ENCODE measurements at places on chromosomes 11 and 22.

- no peak for DNase-seq
- no peaks in the 10 kb centered on the region for H3K36me3 ChIP-seq
- H3K27me3 ChIP-seq = no peaks in the 10 kb centered on the region
- no peak overlapping the region for H3K4me3 ChIP-seq
- no peak overlapping the region for H3K27ac ChIP-seq
- H3K4me1 ChIP-seq = no peaks in the 10 kb centered on the region
Measured at GRCh38 chr11:132137981-132138313, 767.5 kb downstream of the NTM start.

DNA sequence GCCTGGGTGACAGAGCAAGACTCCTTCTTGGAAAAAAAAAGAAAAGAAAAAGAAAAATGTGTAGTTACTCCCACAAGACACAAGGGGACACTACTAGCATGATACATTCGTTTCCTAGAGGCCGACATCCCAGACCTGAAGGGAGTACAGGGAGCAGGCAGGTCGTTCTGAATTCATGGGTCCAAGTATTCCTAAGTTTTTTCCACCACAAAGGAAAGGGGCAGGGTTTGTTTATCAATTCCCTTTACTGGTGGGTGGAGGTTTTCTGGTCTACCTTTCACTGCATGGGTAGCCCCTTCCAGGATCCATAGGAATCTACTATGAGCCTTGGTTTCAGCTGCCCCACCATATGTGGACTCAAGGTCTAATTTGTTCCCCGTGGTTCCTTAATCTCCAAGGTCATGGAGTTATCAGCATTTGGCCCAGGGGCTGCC is 11.8 kb downstream of the TIGD3 start:
- H3K4me3 ChIP-seq = no peak overlapping the region
- H3K4me1 ChIP-seq = no peaks in the 10 kb centered on the region
- H3K36me3 ChIP-seq = no peaks in the 10 kb centered on the region
- no peak overlapping the region for H3K27ac ChIP-seq

DNA sequence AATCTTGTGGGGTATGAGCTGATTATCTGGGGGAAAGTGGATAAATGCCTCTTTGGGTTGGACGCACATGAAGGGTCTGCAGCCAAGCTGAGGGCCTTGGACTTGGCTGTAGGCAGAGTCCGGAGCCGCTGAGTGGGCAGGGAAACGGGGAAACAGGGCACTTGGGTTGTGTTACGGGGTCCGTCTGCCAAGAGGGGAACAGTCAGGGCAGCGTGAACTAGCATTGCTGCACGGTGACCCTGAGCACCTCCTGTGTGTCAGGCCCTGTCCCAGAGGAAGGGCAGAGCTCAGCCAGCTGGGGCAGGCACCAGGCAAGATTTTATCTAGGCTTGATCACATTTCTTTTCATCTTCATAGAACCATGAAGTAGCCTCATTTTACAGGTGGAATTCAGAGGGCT is 11.9 kb downstream of the FAM83F start:
- H3K4me1 ChIP-seq = peaks cover 8% of the 10 kb centered on the region
- peak overlapping the region; percentile 36 for H3K27ac ChIP-seq
- no peak overlapping the region for H3K4me3 ChIP-seq
- H3K36me3 ChIP-seq = no peaks in the 10 kb centered on the region
- H3K27me3 ChIP-seq = no peaks in the 10 kb centered on the region

- no peak for DNase-seq
- H3K27me3 ChIP-seq = no peaks in the 10 kb centered on the region
- no peaks in the 10 kb centered on the region for H3K36me3 ChIP-seq
- no peak overlapping the region for H3K27ac ChIP-seq
Measured at GRCh38 chr22:37275622-37276021, 6.7 kb upstream of the CYTH4 start.

DNA sequence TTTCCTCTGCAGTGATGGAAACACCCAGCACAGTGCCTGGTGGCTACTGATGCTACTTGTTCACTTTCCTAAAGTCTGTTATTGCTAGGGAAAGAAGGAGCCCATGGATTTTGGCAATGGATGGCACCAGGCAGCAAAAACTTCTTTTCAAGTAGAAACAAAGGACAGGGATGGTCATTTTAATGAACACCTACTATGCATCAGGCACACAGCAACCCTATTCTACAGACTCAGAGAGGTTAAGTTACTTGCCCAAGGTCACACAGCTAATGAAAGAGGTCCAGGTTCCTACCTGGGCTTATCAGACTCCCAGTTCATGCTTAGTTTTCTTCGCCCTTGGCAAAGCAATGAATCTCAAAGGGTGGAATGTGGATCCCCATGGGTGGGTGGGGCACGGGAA is 36.9 kb upstream of the CD82 start:
- no peaks in the 10 kb centered on the region for H3K4me1 ChIP-seq
- no peak overlapping the region for H3K4me3 ChIP-seq
- H3K27ac ChIP-seq = no peak overlapping the region
- no peaks in the 10 kb centered on the region for H3K27me3 ChIP-seq

- H3K4me1 ChIP-seq = no peaks in the 10 kb centered on the region
- no peak overlapping the region for H3K27ac ChIP-seq
- no peak overlapping the region for H3K4me3 ChIP-seq
- H3K36me3 ChIP-seq = no peaks in the 10 kb centered on the region
- no peak for DNase-seq
Measured at GRCh38 chr11:122004446-122004845, 111.6 kb downstream of the BLID start.

Measured in breast epithelium (tissue), 4 donors.